ENCODE measurements at places on chromosomes 7 and 10.

DNA sequence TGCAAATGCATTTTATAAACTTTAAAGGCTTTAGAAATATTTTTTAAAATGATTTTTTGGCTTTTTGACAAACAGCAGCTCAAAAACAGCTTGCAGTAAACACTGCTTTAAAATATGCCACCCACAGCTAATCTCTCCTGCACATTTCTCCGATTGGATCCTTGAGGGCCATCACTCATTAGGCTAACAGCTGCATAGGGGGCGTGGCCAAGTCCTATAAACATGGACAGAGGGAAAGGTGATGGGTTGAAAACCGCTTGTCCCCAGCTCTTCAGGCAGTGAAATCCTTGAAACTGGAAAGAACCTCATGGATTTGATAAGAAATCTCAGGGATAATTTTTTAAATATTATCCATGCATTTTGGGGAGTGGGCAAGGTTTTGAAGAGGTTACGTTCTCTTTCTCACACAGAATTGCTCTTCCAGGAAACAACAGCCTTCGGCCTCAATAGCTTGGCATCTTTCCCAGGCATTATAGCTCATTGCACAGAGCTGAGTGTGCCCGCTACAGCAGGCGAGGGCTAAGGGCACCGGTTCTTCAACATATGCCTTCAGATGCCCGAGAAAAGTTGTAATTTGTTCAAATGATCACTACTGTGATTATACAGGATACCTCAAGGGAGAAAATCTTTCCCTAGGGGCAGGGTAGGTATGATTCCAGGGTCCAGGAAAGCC is 1.7 kb downstream of the PLEKHS1 start:
- no peak for DNase-seq

DNA sequence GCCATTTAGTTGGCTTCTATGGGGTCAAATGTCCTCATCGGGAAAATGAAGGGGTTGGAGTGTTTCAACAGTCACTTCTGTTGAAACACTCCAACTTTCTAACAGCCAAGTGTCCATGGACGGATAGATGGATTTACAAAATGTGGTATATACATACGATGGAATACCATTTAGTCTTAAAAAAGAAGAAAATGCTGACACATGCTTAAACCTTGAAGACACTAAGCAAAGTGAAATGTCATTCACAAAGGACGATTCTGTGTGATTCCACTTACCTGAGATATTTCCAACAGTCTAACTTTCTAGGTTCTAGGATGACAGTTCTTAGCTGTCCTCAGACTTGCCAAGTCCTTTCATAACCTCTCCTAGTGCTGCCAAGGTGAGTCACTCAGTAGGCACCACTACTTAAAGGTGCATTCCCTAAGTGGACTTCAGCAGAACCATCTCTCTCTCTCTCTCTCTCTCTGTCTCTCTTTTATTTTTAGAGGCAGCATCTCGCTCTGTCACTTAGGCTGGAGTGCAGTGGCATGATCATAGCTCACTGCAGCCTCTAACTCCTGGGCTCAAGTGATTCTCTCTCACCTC is 69.0 kb downstream of the DENND2A start:
- no peak for DNase-seq

DNA sequence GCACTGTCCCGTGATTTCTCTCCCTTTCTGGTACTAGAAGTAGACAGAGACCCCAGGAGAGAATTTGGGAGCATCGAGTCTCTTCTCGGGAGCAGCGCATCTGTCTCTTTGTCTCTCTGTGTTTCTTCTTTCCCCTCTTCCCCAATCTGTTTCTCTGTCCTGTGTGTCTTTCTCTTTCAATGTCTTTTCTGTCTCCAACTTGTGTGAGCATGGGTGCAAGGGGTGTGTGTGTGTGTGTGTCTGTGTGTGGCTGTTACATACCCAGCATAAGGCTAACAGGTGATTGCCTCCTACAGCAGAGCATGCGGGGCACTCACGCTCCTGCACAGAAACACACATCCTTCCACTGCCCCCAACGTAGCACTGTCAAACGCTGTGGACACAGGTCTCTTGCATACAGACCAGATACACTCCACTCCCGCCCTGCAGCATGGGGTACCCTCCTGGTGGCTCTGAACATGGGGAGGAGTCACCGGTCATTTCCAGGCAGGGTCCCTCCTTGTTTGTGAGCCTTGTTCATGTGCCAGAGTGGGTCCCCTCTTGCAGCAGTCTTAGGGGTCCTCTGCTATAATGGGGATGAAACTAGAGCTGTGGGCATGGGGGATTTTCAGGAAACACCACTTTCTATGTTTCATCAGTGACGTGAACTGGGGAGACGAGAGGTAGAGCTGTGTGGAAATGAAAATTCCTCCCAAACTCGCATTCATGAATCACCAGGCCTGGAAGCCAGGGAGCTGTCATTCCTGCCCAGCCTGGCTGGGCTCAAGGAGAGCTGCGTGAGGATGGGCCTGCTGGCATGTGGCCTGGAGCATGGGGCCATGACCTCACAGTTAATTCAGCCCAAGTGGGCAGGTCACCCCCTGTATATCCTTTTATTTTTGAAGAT is 980 bp downstream of the ADAMTS14 start:
- DNase-seq, result peak; percentile 89

DNA sequence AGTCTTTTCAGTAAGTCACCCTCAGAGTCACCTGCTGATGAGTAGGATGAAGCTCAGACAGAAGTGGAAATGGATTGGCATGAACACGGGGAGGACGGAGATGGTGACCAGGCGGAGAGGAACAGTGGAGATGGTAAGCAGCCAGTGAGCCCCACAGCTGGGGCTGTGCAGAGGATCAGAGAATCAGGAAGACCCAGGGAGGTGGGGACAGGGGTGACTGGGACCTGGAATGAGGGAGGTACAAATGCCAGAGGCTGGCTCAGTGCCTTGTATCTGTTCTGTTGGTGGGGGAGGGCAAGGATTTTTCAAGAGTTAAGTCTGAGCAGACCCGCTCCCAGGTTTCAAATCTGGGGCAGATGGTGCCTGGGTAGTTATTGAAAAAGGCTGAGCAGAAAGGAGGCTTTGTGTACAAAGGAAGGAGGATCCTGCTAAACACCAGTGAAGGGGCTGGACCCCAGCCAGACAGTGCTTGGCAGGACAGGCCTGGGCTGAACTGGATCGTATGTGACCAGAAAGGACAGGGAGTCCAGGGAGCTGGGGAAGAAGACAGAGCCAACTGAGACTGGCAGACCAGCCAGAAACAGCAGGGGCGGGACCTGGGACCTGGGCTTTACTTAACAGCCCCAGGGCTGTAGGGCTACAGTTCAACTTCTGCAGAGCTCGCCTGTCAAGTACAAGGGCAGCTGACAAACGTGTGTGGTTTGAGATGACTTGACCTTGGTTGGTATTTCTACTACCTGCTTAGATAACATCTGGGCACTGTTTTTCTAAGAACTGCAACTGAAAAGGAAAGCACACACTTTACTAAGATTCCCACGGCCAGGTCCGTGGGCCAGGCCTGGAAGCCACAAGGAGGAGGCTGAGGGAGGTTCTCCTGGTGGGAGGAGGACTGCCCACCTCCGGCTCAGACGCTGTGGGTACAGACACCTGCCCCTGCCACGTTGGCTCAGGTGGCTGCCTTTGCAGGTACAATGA is 13.2 kb upstream of the FRMPD2 start:
- DNase-seq, result no peak

- peak; percentile 30 for DNase-seq
Measured at GRCh38 chr7:98559958-98560357, 57.1 kb upstream of the NPTX2 start.

DNA sequence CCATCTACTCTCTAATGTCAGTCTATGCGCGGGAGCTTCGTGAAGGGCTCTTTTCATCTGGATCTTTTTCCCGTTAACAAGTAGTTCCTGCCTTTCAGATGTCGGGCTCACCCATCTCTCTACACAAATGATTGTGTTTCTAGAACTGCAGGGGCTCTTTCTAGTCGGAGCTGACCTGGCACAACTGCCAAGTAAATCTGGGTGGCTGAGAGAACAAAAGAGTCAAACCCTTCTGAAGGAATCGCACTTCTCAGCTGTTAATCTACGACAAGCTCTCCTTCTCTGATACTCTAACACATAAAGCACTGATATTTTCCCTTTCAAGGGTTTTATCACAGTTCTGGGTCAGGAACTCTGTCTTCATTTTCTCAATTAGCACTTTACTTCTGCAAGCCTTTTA is 144.7 kb downstream of the NRP1 start:
- no peak for DNase-seq

DNA sequence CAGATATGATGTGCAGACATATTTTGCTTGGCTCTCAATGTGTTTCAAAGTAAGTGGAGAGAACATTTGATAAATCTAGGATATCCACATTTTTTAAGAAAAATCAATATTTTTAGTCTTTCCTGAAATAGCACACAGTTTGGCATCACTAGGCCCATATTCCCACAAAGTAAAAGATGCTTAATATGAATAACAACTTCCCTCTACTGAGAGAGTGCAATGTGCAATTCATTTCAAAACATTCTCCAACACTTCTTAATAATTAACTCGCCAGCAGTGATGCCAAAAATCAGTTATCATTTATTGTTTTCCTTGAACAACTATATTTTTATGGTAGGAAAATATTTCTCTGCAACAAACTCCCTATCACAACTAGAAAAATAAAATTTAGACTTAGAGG is 800.2 kb upstream of the MBL2 start:
- no peak for DNase-seq

DNA sequence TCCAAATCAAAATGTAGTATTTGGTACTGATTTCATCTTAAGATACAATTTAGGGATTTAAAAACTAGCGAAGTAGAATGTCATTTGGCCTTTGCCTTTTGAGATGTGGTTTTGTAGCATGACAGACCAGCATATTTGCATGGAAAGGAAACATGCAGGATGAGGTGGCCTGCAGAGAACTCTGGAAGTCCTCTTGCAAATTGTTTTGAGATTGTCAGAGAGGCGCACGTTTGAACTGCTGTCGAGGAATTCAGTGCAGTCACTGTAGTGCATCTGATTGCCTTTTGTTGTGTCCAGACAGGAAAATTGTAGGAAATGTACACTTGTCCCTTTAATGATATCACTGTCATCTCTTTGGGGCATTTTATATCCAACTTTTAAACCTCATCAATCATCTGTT is 136.7 kb downstream of the CELF2 start:
- DNase-seq, result peak; percentile 40

DNA sequence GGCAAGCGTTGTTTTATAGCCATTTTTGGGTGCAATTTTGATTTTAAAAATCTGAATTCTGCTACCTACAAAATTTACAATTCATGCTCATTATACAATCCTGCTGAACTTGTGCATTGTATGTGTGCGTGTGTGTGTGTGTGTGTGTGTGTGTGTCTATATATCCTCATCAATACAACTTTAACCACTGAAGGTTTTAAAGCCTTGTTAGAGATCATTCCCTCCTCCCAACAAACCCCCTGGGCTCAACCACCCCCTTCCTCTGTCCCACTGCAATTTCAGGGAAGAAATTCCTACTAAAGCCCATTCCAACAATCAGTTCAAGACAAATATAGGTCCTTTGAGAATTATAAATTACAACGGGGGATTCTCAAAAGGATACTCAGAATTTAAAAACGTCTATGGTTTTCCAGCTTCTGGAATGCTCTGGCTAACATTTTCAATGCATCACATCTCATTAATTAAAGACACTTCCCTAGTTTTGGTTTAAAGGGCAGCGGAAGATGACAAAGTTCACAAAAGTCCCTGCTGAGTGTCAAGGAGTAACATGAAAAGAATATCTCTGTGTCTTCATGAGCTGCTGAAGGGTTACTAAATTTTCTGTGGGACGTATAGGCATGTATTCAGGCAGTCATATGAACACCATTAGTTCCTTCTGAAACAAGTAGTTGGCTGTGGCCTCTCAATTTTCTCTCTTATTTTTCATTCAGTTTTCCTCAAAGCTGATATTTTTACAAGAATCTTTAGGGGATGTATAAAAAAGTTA is 889 bp upstream of the SEMA3A start:
- no peak for DNase-seq

DNA sequence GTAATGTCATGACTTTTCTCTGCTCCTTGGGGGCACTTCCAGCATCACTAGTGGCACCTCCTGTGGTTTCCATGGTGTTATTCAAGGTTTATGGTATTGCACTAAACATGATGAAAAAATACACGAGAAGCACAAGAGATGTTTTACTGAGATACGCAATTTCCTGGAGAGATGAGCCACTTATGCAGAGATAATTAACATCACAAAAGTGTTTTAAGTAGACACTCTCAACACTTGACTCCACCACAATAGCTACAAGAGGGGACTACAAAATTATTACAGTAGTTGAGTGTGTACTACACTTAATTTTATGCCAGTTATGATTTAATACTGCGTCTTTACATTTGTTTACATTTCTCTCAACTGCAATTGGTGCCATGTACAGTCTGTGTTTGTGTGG is 906.7 kb downstream of the DNAJB9 start:
- no peak for DNase-seq

GRCh38 chr10:29694121-29694520 is 59.4 kb upstream of the SVIL start:
- DNase-seq, result no peak

DNA sequence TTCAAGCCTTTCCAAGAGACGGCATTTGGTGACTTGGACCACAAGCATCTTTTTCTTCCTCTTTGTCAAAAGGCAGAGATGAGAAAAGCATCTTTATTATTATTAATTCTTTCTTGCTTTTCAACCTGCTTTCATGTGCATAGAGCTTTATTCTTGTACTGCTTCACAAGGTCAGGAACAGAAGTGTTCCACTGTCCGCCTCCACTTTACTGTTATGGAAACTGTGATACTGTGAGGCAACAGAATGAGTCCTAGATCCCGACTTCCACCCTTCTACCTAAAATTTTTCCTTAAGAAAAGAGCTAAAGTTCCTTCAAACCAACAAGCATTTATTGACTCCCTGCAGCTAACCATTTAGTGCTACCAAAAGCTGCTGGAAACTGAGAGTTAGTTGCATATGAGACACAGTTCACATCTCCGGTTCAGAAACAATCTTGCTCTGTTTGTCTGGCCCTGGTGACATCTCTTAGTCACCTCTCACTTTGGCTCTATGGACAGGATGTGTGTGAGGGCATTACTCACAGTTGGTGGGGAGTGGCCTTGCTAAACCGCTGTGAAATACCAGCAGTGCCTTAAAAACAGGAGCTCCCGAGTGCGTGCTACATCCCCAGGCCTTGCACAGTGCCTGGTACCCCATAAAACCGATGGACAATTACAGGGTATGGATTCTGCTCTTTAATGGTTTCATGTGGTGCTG is 77.1 kb upstream of the TRIL start:
- DNase-seq, result peak; percentile 93

DNA sequence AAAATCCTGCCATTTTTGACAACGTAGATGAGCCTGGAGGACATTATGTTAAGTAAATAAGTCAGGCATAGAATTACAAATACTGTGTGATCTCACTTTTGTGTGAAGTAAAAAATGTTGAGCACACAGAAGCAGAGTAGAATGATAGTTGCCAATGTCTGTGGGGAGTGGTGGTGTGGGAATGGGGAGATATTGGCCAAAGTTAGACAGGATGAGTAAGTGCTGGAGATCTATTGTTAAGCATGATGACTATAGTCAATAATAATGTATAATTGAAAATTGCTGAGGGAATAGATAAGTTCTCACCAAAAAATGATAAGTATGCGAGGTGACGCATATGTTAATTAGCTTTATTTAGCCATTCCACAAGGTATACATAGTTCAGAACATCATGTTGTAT is 92.0 kb downstream of the GPR85 start:
- peak; percentile 72 for DNase-seq

- peak; percentile 70 for DNase-seq
Measured at GRCh38 chr7:106772655-106773108, 92.4 kb upstream of the PIK3CG start.

GRCh38 chr7:17502213-17503060 is 204.0 kb downstream of the AHR start:
- peak; percentile 46 for DNase-seq

Data from fibroblast of skin of back (primary cell).